ENCODE measurements at places on chromosomes 5 and 9.

DNA sequence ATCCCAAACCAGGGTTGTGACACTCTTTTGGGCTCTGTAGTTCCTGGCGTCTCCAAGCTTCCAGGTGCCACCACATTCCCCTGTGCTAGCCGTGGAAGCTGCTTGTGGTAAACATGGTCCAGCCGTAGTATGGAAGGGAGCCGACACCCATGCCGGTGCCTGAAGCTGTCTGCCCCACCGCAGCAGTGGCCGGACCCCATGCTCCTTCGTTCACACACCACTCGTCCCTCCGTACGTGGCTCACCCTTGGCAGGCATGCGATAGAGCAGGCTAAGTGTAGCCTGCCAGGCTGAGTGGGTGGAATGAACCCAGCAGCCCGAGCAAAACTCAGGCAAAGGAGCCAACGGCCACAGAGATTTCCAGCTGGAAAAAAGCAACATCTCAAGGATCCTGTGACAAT lies 2030.4 kb downstream of the EFNA5 start:
- no peak for DNase-seq

DNA sequence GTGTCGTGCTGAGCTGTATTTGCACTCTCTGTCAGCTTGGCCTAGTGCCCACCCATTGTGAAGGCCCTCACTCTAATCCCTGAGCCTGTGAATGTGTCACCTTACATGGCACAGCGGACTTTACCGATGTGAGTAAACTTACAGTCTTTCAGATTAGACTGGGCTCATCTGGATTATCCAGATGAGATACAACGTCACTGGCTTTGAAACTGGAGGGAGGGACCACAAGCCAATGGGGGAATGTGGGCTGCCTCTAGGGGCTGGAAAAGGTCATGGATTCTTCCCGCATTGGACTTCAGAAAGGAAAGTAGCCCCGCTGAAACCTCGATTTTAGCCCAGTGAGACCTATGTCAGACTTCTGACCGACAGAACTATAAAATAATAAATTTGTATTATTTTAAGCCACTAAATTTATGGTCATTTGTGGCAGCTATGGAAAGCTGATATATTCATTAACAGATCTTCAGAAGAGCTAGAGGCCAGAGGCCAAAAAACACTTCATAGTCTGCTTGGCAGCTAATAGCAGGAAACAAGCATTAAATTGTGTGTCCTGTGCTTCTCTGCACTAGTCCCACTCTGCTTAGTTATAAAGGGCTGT lies 139.0 kb upstream of the GAS1 start:
- no peak for DNase-seq

DNA sequence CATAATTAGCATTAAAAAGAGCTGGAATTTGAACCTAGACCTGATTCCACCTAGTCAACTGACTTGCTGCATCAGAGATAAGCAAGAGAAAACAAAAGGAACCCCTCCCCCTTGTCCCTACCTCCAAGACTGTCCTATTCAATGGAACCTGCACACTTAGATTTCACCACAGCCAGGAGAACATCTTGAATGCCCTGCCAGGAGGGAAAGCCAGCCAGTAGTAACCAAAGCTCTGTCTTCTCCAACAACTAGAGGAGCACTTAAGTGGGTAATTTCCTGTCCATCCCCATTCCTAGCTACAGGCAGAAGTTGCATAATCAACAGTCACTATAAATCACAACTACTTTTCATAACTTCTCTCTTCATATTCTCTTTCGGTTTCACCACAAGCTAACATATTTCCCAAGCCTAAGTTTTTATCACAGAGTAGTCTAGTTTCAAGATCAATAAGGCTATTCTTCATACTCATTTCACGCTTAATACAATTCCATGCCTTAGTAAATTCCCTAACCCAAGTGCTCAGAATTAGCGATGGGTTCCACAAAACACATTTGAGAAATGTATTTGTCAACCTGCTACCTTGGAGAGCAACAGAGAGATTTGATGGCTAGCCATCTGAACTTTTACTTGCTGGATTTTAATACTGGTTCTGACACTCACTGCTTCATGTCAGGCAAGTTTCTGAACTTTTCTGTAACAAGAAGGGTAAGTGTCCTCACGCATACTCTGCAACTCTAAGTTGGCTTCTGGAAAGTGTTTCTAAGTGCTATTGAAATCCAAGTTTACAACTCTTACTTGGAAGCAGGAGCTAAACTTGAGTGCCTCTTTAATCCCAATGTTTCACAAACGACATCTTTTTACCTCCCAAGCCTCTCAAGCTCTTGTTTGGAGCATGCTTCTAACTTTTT lies 2.0 kb downstream of the DENND1A start:
- DNase-seq: no peak

- DNase-seq: no peak
These were observed 47.2 kb downstream of the EBF1 start for GRCh38 chr5:159052401-159053011.

GRCh38 chr9:91391412-91391811 lies 29.7 kb upstream of the AUH start:
- no peak for DNase-seq

- no peak for DNase-seq
These were observed 97.7 kb downstream of the GHR start for GRCh38 chr5:42520957-42521356.

DNA sequence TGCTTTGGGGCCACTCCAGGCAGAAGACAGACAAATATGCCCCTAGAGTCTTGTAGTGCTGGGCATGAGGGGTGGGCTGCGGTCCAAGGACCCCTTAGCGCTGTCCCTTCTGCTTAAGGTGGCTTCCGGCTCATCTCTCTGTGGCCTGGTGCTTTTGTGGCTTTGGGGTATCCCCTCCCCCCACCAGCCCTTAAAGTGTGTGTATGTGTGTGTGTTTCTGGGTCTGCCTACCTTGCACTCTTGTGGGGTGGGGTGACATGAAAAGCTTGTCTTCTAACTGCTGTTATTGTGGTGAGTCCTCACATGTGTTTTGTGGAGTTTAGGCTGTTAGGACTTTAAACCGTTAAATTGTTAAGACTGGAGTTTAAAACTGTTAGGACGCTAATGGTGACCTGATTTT lies 23.6 kb downstream of the MARCHF6 start:
- no peak for DNase-seq

GRCh38 chr9:135945969-135946368 lies 15.2 kb downstream of the UBAC1 start:
- no peak for DNase-seq

GRCh38 chr5:179170606-179171005 lies 110.4 kb downstream of the ZNF354C start:
- no peak for DNase-seq

DNA sequence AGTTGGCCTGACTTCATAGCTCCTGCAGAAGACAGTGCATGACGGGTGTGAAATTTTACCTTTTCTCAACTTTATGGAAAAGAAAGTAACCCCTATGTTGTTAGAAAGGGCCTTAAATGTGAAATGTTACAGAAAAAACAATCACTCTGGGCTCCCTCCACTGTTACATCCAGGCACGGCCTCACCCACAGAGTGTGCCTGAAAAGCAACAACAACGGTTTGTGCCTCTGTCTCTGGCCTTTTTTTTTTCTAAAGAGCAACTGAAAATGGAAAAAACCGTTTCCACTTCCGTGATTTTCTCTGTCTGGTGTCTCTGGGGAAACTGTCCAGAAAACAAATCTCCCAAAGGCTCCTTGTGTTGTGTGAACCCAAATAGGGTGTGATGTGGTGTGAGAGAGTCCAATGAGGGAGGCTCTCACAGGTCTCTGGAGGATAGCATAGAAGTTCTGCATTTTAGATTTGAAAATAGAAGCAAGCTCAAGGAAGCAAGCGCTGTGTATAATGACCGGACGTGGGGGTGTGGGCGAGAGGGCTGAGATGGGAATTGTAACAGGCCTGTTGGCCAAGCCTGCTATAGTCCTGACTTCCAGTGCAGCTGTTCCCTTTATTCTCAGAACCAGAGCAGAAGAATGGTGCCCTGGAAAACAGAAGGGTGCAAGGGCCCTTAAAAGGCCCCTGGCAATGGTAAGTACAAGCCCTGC lies 221.8 kb upstream of the TUT7 start:
- no peak for DNase-seq

DNA sequence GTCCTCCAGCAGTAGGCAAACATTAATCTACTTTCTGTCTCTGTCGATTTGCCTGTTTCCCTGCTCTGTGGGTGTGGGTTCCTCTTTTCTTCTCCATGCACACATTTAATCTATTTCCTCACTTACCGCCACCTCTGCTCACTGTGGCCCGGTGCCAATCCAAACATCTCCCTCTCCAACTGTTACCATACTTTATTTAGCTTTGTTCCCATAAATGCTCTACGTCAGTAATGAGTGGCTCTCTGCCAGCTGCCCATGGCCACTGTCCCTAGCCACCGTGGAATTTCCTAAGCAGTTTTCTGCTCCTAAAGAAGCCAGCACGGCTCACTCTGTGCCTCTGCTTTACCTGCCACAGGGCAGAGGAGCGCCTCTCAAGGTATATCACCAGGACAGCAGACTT lies 19.5 kb upstream of the GOLPH3 start:
- no peak for DNase-seq
